Stimulated activated CD4-positive, alpha-beta T cell treated with anti-CD3 and anti-CD28 coated beads, Interleukin-15, amount 100 ng/mL, for 24 hours (primary cell): ENCODE measurements at places on chromosomes 1 and 21.

- no peak for DNase-seq
These were observed 456.8 kb downstream of the SETD4 start for GRCh38 chr21:35603494-35603893.

DNA sequence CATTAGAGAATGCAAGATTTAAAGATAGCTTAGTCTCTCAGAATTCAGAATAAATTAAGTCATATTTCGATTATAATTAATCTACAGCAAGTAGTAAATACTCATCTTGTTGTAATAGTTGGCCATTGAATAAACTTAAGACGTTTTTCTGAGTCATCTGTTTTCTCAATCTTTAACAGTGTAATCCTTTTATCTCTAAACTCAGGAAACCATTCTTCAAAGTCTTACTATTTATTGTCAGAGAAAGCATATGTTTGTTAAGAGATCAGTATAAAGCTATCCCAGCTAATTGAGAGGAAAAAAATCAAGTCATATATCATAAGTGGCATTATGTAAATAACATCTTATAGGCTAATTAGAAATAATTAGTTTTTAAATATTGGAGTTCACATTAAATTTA, 201.2 kb upstream of the ADAMTS5 start:
- DNase-seq, result no peak

- DNase-seq, result no peak
These were observed 66.2 kb downstream of the ATP2B4 start for GRCh38 chr1:203692565-203693470.

- DNase-seq, result no peak
These were observed 8.0 kb downstream of the C1orf35 start for GRCh38 chr1:228095161-228095560.

- no peak for DNase-seq
These were observed 9.1 kb downstream of the LAMC2 start for GRCh38 chr1:183195142-183195574.

DNA sequence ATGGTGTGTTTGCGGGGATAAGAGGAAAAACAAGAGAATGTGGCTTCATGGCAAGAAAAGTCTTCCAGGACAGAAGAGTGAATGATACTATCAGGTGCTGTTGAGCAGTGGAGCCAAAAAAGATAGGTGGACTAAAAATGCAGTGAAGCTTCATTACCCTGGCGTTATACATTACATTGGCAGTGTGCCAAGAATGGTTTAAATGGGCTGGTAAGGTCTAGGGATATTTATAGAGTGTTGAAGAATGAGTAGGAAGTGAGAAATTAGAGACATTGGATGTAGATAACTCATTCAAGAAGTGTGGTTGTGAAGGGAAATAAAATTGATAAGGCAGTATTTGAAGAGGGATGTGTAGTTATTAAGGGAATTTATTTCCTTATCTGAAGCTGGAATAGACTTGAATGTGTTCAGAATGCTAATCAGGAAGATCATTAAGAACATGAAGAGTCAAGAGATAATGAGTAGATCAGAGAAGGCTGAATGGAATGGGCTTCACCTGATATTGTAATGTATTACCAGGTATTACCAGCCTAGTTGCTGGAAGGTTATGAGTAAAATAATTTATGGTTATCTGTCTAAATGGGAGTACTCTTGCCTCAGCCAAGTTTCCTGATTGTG, 72.7 kb downstream of the MAST2 start:
- no peak for DNase-seq

- no peak for DNase-seq
These were observed 13.3 kb downstream of the ZDHHC18 start for GRCh38 chr1:26839779-26840178.

DNA sequence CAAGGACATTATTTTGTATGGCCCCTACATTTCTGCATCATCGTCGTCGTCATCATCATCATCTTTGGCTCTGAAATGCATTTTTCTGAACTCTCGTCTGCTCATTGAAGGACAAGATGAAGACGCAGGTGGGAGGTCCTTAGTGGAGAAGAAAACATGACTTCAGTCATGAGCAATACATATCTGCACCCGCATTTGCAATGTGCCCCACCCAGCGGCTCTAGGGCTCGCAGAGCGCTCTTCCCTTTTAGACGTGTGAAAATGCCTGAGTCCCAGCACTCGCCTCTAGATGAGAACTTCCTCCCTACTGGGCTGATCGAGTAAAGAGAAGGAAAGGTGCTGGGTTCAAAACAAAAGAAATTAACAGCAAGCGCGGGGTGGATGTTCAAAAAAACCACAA, 10.1 kb downstream of the C1orf174 start:
- DNase-seq, result peak; percentile 17

DNA sequence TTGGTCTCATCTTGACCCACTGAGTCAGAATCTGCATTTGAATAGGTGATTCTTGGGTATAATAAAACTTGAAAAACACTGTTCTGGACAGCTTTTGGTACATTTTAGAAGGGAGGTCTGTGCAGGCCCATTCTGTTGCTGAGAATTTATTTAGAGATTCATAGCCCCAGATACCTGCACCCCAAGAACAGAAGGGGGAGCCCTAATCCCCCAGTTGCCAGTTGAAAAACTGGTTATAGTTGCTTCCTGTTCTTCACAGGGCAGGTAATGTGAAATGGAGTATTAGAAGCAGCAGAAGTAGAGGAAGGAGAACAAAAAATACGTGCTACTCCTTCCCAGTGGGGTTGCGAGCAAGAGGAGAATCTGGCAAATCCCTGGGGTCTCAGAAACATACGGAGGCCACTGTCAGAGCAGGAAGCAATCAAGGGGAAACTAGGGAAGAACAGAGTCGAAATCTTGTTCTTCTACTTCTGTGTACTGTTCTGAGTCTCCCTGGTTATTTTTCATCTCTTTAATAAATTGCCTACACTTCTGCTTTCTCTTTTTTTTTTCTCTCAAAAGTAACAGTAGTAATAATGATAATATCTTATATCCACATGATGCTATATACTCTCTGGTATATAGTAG, 4.6 kb upstream of the CLCA2 start:
- DNase-seq, result peak; percentile 46

- no peak for DNase-seq
These were observed 29.7 kb downstream of the COA6 start for GRCh38 chr1:234402939-234403338.

DNA sequence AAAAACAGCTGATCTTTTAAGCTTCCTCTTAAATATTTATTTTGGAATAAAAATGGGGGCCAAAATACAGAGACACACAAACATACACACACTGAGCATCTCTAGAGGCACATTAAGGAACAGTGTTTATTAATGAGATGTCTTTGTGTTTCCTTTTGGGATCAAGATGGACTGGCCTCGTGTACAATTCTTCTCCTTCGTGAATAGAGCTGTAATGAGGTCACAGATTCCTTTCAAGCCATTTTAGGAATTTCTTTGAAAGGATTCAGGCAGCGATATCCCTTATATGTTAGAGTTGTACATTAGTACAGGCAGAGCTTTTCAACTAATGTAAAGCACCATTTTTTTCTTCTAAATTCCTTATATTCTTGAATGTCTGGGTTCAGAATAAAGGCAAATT, 295.7 kb downstream of the CHRM3 start:
- no peak for DNase-seq

GRCh38 chr1:160726498-160727315, 12.3 kb upstream of the SLAMF7 start:
- DNase-seq, result peak; percentile 69

GRCh38 chr1:235953801-235954200, 87.1 kb upstream of the LYST start:
- no peak for DNase-seq

- DNase-seq, result no peak
These were observed 101.8 kb downstream of the ADARB1 start for GRCh38 chr21:45176141-45176540.
